ENCODE measurements at places on chromosomes 13 and 19.

DNA sequence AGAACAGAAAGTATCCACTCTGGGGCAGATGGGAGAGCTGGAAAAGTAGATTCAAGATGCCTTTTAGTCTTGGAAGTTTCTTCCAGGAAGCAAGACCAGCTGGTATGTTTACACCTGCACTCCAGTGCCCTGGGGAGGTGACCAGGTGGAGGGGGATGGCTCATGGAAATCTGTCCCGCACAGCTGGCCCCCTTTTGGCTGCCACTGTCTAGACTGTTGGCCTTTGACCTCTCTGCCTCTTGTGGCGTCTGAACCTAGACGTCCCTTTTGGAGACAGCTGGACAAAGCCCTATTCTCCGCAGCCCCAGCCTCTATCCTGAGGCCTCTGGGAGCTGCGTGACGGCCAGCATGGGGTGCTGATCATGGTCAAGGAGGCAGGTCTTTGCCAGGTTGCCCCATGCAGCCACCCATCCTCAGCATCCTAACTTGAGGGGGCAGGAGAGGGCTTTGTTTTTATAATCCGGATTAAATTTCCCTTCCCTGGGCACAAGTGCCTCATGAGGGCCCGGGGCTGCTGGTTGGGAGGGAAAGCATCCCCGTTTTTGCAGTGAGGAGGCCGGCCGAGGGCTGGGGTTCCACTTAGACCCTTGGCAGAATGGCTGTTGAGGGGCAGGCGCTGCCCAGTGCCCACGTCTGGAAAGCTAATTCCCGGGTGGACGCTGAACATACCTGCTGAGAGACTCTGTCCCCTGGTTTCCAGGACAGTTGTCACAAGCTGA is 17.3 kb upstream of the GDF15 start:
- DNase-seq = no peak

DNA sequence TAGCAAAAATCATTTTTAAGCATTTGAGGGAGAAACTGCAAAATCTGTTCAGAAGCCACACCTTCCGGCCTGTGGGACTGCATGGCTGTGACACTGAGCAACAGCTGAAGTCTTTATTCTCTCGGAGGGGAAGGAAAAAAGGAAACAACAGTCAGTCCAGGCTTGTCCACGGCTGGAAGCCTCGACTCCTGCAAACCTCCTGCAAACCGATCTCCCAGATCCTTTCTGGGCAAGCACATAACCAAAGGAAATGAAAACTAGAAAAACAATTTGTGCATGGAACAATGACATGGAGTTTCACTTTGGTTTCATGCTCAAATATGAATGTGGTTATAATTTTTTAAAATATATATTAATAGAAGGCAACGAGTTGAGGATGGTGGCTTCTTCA is 1.0 kb downstream of the COL4A1 start:
- no peak for DNase-seq

- no peak for DNase-seq
These were observed 7.6 kb downstream of the ANKRD10 start for GRCh38 chr13:110907301-110907700.

DNA sequence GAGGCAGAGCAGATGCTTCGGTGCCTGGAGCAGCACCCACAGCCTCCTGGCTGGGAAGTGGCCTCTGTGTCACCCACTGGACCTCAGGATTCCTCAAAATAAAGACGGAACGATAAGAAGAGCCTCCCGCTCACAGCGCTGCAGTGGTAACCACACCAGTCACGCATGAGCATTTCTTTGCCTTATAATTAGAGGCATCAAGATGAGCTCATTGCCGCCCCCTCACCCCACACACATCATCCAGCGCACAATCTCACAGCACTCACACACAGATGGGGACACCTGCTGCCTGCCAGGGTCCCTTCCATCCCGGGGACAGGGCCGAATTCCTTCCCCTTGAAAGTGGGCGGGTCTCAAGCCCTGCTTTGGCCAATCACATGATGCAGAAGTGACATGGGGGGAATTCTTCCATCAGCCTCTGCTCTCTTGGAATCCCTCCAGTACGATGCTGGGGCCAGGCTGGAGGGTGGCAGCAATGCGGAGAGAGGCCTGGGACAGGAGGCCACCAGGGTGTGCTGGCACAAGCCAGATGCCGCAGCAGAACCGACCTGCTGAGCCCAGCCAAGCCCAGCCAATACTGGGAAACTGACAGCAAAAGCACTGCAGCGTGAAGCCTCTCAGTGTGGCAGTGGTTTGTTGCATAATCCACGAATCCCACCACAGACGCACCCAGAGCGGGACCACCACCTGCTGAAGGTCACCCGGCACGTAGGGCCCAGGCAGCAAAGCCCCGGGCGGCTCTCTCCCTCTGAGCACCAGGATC is 16.0 kb downstream of the PIP5K1C start:
- no peak for DNase-seq

GRCh38 chr19:18588611-18589379 is at the start of gene REX1BD:
TSS of gene REX1BD (plus strand) at chr19:18588798. CDS start at chr19:18588802, 4 bp downstream.
- DNase-seq = peak; percentile 87

DNA sequence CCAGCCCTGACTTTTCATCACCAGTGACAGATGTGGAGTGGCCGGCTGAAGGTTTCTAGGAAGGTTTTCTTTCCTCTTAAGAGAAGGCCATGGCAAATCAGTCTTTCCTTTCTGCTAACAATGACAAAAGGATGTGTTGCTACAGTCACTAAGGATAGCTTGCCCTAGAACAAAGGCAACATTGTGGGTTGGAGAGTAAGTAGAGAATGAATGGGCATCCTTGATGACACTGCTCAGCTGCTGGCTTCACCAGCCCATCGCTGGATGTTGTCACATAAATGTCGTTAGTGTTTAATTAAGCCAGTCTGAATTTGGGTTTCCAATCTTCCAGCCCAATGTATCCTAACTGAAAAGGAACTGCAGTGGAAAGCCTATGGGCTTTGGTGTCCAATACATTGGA is 168.4 kb downstream of the ZIC5 start:
- no peak for DNase-seq

- no peak for DNase-seq
These were observed 991 bp downstream of the ABHD17A start for GRCh38 chr19:1884291-1884718.

- DNase-seq = peak; percentile 65
These were observed 5.8 kb upstream of the FCGRT start for GRCh38 chr19:49506575-49507105.

GRCh38 chr13:25214491-25215252 is 42.6 kb upstream of the AMER2 start:
- no peak for DNase-seq

DNA sequence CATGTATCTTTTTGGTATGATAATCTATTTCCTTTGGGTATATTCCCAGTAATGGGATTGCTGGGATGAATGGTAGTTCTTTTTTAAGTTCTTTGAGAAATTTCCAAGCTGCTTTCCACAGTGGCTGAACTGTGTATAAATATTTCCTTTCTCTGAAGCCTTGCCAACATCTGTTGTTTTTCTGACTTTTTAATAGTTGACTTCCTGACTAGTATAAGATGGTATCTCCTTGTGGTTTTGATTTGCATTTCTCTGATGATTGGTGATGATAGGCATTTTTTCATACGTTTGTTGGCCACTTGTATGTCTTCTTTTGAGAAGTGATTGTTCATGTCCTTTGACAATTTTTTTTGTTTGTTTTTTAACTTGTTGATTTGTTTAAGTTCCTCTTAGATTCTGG is 61.6 kb upstream of the PCDH17 start:
- no peak for DNase-seq

GRCh38 chr13:26593661-26594060 is 36.2 kb downstream of the WASF3 start:
- DNase-seq = no peak

- no peak for DNase-seq
These were observed 7.3 kb downstream of the ADPRHL1 start for GRCh38 chr13:113445791-113446487.

- no peak for DNase-seq
These were observed 132.2 kb downstream of the DLEU7 start for GRCh38 chr13:50711131-50711815.

DNA sequence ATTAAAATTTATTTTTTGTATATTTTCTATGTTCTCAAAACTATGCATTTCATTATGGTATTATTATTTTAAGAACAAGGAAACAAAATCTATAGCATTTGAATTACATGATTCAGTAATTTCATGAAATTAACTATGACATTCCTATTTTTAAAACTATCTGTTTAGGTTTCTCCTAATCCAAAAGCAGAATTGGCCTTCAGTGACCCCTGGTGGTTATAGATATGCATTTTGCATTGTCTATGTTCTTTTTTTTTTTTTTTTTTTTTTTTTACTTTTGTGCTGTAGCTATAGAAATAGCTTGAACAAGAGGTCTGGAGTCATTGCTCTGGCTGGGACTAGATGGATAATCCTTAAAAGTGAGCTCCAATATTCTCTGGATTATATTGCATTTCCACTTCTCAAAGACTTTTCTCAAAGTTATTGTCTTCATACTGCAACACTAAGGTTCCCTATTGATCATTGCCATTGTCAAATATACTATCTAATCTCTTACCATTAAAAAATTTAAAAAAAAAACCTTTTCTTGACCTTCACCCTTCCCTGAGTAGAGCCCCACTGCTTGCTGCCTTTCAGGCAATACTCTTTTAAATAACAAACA is 15.9 kb upstream of the DNAJC3 start:
- DNase-seq = no peak

DNA sequence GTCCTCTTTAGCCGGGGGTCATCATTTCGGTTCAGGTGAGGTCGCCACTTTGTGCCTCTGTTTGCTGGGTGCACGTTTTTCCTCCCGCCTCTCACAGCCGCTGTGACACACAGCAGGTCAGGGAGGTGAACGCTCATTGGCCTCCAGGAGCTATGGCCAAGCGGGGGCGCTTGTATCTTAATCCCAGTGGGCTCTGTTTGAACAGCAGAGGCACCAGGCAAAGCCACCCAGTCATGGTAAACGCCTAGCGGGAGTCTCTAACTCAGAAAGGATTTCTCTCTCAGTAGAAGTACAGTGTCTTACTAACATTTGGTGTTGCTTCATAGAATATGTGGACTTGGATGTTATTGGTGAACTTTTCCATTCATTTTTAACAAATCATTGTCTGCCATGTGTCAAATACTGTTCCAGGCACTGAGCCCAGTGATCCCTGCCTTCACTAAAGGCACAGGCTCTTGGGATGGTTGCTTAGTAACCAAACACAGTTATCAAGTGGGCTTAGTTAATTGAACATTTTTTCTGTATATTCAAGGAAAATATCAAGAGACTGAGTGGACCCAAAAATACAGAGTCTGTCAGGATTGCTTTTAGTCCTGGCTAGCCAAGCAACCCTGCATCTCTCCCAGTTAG is 186.7 kb downstream of the STK24 start:
- no peak for DNase-seq

DNA sequence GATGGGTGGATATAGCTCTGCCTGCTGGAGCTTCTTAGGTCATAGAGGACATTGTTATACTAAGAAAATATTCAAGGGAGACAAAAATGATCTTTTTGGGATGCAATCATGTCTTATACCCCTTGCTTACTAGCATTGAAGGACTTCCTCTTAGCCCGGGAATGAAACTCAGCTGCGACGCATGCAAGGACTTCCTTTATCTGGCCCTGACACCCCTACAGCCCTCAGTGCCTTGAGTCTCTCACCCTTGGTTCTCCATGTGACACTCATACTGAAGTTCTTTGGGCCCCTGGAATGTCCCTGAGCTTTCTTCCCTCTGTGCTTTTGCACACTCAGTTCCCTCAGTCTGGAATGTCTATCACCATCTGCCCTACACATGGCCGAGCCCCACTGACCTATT is 72.5 kb upstream of the MTIF3 start:
- DNase-seq = no peak

DNA sequence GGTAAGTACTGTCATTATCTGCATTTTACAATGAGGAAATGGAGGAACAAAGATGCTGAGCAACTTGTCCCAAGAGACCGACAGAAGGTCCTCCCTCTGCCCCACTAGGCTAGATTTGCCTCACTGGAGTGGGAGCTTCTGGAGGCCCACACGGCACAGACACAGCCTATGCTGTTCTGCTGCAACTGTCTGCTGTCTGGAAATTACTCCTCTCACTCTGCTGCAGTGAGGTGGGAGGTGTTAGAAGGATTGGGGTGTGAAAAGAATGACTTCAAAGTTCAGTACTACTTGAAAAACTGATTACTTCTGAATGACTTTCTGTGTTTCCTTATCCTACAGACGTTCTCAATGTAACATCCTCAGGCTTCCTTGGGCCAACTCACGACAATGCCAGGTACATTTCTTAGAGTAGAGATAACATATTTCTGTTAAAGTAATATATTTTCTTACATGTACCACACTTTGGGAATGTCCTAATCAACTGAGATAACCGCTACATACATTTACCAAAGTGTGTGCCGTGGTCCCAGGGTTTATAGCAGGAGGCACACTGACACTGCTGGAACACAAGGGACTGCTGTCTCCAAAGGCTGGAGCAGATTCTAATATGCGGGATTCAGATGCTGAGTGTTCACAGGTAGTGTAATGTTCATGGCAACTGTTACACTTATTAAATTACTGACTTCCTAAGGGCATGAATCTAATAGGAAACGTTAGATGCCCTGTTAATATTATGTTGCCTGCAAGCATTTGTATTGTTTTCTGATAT is 53.5 kb upstream of the WASF3 start:
- no peak for DNase-seq

GRCh38 chr19:5003781-5004180 is 34.9 kb downstream of the KDM4B start:
- DNase-seq = no peak

- DNase-seq = no peak
These were observed 7.6 kb downstream of the DNAJB1 start for GRCh38 chr19:14510311-14511228.

- no peak for DNase-seq
These were observed 53.6 kb downstream of the GADD45B start for GRCh38 chr19:2529473-2529918.

DNA sequence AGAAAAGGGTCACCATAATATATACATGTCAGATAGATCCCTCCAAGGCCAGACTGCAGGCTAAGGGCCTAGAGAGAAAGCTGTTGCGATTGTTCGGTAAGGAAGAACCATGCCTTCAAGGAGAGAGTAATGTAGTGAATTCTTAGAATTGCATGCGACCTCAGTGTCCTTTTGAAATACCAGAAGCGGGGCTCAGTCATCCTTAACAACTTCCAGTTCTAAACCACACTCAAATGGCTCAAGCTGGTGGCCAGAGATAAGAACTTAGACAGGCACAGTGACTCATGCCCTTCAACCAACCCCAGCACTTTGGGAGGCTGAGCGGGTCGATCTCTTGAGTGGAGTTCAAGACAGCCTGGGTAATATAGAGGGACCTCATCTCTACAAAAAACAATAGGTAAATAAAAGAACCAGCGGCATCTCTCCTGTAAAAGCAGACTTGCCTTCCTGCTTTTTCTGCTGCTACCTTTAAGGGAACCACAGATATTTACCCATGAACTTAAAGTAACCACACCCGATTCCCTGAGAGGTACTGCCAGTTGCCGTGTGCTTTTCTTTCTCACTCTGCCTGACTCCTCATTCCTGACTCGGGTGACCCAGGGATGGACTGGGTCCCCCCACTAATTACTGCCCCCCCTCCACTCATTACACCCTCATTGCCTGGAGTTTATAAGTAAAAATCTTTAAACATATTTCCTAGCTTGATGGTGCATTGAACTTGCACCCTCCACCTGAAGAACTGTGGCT is 15.4 kb upstream of the SIGLEC6 start:
- DNase-seq = no peak

DNA sequence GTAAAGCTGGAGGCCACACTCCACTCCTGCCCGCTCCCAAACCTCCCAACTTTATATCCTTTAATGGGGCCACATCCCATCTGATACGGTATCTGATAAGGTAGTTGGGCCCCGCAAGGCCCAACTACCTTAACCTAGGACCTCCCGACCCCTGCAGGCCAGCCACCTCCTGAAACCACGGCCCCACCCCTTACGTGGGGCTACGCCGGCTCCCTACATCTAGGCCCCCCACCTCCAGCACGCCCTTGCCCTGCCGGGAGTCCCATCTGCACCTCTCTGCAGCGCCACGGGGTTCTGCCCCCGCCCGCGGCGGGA is 2.2 kb downstream of the IGFLR1 start:
- no peak for DNase-seq
